ENCODE measurements at places on chromosomes 1 and 21.

DNA sequence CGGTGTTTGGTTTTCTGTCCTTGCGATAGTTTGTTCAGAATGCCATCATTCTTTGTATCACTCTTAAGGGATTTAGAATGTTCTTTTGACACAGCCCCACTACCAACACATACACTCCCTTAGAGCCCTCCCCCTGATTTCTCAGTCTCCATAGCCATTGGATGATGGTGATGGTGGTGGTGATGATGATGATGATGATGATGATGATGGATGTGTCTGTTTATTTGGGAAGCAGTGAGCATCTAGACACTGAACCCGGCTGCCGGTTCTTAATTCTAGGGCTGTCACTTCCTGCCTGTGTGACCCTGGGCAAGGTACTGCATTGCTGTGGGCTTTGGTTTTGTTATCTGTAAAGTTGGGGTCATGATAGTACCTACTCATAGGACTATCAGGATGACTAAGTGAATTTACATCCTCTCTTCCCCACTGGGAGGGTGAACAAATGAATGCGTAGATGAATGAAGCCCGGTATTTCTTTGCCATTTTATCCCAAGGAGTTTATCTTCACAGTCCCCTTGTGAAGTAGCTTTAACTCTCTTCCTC, 100.7 kb downstream of the HUNK start:
- no peak for DNase-seq

DNA sequence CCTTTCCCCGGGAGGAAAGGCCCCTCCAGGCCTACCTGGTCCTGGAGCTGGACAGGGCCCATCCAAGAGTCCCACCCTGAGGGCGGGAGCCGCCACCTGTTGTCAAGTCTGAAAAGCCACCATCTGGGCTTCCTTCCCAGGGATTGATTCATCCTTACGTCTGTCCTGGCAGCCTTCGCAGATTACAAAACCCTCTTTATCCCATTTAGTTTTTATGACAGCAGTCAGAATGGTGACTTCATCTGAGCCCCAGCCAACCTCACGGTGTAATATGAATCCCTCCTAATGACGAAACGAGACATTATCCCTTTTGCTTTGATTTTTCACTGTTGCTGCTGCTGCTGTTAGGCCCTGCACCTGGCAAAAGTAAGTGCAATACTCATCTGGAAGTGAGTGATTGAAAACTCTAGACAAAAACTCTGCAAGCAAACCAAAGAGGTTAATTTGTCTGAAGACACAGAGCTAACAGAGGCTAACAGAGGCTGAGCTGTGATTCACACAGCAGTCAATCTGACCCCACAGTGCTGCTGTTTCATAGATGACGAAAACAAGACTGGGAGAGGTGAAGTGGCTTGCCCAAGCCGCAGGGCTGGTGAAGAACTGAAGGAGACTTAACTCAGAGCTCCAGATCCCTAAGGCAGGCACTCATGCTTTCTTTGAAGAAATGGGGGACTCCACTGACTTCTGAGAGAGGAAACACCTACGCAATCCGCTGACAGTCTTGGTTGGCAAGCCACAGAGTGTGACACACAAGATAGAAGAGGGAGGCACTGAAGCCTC, 30.0 kb upstream of the S100A7 start:
- peak; percentile 70 for DNase-seq

DNA sequence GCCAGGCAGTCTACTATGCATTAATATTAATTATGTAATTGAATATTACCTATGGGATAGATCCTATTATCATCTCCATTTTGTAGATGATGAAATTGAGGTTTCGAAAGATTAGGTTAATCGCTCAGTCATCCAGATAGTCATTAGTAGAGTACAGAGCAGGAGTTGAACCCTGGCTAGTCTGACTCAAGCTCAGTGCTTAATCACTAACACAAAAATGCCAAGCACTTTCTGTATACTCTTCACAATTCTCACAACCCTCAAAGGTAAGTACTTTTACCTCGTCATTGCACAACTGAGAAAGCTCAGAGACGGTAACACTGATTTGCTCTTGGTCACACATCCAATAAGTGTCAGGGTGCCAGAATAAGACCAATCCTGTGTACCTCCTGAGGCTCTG, 280.2 kb upstream of the PLXNA2 start:
- DNase-seq: no peak

DNA sequence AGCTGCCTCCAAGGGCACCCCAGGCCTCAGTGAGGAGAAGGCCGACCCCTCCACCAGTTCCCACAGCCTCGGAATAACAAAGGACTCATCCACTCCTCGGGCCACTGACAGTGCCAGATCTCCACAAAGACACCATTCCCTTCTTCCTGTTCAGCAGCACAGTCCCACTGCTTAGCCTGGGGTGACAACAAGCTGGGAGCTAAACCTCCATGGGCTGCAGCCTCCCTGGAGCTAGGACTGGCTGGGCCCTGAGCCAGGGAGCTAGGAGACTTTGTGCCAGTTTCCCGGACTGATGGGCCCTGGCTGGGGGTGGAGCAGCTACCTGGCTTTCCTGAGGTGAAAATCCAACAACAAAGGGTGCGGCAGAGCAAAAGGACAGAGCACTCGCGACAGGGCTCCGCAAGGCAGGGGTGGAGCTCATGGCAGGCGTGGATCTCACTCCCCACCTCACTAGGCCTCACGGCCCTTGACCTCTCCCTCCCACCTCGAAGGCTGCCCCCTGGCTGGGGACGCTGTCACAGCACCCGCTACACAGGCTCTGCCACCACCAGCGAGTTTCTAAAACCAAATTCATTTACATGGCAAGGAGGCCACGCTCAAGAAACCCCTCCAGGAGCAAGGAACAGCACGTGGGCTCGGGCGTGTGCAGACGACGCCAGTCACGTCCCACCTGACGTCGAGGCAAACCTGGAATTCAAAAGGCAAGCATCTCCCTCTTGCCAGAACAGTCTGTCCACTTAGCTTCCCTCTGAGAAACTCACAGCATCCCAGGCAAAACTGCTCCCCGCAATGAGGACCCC, 13.8 kb downstream of the SLC35E2B start:
- DNase-seq: no peak

GRCh38 chr1:178345238-178345637, 151.5 kb downstream of the CLEC20A start:
- no peak for DNase-seq

DNA sequence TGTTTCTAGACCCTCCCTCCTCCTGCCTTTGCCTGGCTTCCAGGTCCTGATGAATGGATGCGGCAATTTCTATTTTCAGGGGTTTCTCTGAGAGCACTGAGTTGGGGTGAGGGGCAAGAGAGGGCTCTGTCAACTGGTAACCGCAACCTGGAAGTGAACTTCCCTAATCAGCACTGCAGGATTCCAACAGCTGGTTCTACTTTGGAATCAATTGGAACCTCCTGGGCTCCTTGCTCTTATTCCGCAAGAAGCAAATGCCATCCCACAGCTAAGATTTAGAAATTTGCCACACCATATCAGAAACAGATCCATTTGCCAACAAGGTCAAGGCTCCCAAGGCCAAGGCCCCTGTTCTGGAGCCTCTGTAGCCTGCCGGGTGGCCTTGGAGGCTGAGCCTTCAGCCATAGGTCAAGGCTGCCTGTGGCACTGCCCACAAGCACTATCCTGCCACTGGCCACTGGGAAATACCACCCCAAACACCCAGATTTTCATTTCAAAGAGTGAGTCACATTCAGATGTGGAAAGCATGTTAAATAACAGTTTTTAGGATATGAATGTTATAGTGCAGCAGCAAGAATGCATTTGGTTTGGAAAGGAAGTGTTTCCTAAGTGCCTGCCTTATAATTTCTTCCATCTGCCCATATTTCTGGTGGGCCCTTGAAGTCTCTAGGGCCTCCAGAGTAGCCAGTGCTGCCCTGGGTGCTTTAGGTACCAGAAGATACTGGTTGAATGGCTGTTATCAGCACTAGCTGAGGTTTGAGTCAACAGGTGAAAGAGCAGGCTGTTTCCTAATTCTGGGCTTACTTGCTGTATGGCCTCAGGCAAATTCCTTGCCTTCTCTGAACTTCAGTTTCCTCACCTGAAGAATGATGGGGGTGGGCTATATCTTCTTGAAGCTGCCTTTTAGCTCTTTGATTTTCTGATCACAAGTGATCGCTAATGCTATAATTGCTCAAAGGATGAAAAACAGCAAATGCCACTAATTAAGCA, 56.3 kb upstream of the JUN start:
- DNase-seq: no peak

DNA sequence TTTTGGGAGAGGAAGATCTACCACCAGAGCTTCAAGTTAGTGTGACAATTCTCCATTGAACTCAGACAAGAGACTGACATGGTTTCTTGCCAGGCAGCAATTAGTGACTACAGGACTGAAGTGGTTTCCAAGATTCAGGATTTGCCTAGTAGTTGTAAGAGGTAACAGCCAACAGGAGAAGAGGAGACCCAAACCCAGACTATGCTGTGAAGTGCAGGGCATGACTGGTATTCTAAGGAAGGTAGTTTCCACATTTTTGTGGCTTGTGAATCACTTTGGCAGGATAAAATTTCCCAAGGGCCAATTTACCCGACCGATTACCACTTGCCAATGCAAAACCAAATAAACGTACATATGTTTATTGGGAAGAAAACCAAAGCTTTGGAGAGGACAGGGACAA, 14.7 kb upstream of the RAP1A start:
- DNase-seq: peak; percentile 38

GRCh38 chr1:61169045-61169444, 86.7 kb downstream of the NFIA start:
- no peak for DNase-seq

- DNase-seq: no peak
Measured at GRCh38 chr21:42038826-42039425, 28.8 kb upstream of the ZBTB21 start.

GRCh38 chr1:77961392-77961791, 17.5 kb downstream of the FUBP1 start:
- no peak for DNase-seq

DNA sequence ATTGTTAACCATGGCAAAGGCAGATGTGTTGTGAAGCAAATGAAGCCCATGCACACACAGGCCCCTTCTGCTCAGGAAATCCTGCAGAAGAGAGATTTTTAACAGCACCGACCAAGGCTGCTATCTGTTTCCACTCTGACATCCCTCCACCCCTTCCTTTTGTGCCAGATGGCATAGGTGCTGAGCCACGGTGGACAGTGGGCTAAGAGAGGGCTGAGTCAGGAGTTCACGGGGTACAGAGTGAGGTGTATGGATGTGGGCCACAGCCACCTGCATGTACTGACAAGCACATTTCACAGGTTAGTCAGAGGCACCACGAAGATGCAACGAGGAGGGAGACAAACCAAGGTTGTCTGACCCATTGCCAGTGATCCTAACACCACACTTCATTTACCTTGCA, 9.5 kb downstream of the RSPH1 start:
- no peak for DNase-seq

GRCh38 chr1:157626099-157626498, 28.2 kb upstream of the FCRL4 start:
- no peak for DNase-seq

DNA sequence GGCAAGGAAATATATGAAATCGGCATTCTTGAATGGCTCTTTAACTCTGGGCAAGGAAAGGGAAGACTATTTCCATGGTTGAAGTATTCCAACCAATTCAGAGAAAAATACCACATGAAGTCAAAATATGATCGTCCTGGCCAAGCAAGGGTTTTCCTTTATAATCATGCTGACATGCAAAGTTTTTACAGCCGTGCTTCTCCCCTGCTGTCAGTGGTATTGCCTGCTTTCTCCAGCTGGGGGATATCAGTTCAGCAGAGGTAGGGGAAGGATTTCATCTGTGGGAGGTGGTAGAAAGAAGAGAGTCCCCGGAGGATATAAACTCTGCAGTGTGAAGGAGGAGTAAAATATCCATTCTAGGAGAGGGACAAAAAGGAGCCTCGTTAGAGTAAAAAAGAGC, 322.8 kb downstream of the PAPPA2 start:
- DNase-seq: no peak

DNA sequence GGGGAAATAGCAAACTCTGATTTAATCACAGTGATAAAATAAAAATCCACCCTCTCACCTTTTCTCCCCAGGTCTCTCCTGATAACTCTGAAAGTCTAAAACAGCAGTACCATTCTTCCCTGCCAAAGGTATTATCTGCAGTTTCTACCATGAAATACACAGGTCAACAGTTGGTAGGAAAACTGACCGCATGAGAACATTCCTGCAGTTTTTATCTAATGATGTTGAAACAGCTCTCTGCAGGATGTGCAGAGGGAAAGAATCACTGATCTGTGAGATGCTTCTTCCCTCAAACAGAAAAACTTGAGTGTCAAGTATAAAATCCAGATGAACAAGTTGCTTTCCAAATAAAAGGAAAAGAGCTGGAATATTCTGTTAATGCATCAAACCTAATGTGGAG, 39.1 kb downstream of the KCNJ6 start:
- DNase-seq: no peak

GRCh38 chr1:150498342-150498741, 9.6 kb upstream of the ECM1 start:
- no peak for DNase-seq

DNA sequence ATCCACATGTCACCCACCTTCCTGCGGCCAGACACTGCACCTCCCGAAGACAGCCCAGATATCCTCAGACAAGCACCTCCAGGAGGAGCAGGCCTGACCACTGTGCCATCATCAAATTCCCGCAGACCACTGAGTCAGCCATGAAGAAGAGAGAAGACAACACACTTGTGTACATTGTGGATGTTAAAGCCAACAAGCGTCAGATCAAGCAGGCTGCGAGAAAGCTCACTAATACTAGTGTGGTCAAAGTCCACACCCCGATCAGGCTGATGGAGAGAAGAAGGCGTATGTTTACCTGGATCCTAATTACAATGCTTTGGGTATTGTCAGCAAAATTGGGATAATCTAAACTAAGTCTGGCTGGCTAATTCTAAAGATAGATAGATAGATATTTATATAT, 41.4 kb upstream of the BECN2 start:
- DNase-seq: no peak

GRCh38 chr1:12126781-12127180, 40.0 kb upstream of the TNFRSF1B start:
- no peak for DNase-seq

GRCh38 chr1:200959411-200959921, 64.0 kb downstream of the KIF21B start:
- DNase-seq: no peak

DNA sequence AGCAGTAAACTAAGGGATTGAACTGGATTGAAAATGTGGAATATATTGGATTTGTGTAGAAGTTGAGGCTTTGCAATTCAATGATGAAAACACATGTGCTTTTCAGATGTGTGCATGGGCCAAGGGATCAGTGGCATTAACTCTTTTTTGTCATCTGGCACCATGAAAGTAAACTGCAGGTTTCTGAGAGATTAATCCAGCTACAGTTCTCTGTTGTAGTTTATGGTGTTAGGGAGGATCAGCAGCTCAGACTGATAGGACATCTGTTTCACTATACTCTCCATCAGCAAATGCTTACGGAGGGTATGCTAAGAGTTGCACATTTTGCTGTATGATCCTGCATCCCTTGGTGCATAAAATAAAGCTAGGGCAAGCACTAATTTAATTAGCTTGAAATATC, 82.6 kb downstream of the C1orf21 start:
- DNase-seq: no peak
